ENCODE measurements at places on chromosomes 16 and 17. TPM values are rescaled to one million over a fixed set of nuclear protein-coding genes. Genes with fewer than 3 reads are reported as not detected.

The CLEC18B gene
- 1.1 TPM for total RNA-seq

The HBA1 gene
- total RNA-seq, result 270 TPM

The AGRP gene
- total RNA-seq, result not detected

The PCGF2 gene
- 4.8 TPM for total RNA-seq

The PDIA2 gene
- 6.4 TPM for total RNA-seq

The CTRL gene
- total RNA-seq, result 1.4 TPM

The MYL11 gene
- 6.1 TPM for total RNA-seq

The MRPS7 gene
- total RNA-seq, result 29.5 TPM

The KRT17 gene
- 0.31 TPM for total RNA-seq

All from occipital lobe (tissue), 3 donors.